MCF 10A (cell line): ENCODE measurements at places on chromosomes 2 and 18. TPM values are rescaled to one million over a fixed set of nuclear protein-coding genes. Genes with fewer than 3 reads are reported as not detected.

DNA sequence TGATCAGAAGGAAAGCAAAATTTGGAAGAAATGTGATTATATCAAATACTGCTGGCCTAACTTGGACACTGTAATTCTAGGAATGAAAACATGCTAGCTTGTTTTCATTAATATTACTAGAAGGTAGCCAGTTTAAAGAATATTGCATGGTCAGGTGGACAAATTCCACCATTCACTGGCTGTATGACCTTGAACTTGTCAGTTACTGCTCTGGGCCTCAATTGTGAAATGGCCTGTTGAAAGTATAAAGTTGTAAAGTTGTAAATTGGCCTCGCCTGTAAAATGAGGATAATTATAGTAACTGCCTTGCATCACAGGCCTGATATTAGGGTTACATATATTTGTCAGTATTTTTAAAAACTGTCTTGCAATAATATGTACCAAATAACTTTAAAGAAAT lies 398.4 kb upstream of the CHST9 start:
- no peaks in the 10 kb centered on the region for H3K27me3 ChIP-seq
- no peaks in the 10 kb centered on the region for H3K36me3 ChIP-seq
- H3K27ac ChIP-seq: no peak overlapping the region
- no peak for DNase-seq

DNA sequence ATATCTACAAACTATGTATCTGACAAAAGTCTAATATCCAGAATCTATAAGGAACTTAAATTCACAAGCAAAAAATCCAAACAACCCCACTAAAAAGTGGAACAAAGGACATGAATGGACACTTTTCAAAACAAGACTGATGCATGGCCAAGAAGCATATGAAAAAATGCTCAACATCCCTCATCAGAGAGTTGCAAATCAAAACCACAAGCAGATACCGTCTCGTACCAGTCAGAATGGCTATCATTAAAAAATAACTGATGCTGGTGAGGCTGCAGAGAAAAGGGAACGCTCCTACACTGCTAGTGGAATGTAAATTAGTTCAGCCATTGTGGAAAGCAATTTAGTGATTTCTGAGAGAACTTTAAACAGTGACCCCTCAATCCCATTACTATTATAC lies 56.5 kb downstream of the CCBE1 start:
- no peaks in the 10 kb centered on the region for H3K36me3 ChIP-seq
- DNase-seq: no peak
- no peaks in the 10 kb centered on the region for H3K27me3 ChIP-seq
- H3K4me1 ChIP-seq: no peaks in the 10 kb centered on the region
- H3K4me3 ChIP-seq: no peak overlapping the region
- no peak overlapping the region for H3K27ac ChIP-seq

- H3K36me3 ChIP-seq: no peaks in the 10 kb centered on the region
- H3K27me3 ChIP-seq: peaks cover 61% of the 10 kb centered on the region
- no peak overlapping the region for H3K27ac ChIP-seq
- H3K4me1 ChIP-seq: peaks cover 5% of the 10 kb centered on the region
- H3K4me3 ChIP-seq: no peak overlapping the region
Observed at GRCh38 chr2:71606244-71606643, 152.9 kb downstream of the DYSF start.

DNA sequence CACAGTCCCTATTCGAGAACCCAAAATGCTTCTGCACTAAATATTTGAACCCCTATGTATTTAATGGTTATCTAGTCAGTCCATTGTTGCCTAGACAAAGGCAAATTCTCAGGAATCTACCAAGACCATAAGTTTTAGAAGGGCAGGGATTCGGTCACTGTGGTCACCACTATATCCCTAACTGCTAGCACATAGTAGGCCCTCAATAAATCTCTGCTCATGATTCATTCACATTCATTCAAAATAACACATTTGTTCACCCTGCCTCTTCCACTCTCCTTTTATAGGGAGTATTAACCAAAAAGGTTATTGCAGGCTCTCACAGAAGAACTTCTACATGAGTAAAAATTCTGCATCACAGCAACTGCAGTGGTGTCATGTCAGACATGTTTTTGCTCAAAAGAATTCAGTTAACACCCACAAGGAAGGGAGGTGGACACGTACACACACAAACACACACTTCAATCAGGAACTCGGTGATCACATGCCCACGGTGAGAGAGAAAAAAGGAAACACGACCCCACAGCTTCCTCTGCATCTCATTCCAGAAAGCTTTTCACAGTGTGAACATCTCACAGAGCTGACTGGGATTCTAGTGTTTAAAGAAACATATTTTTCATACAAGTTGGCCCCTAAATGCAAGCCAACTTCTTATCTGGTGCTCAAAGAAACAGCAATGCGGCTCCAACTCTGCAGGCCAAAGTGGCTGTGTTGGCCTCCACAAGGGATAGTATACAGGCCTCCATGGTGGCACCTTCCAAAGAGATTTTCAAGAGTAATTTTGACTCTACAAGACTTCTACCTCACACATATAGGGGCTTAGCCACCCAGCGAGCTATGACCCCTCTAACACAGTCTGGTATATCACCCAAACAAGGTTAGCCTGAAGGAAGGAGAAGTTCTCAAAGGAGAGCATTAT lies 98.0 kb downstream of the ANKRD44 start:
- no peak overlapping the region for H3K27ac ChIP-seq
- H3K4me1 ChIP-seq: no peaks in the 10 kb centered on the region
- no peak overlapping the region for H3K4me3 ChIP-seq
- no peak for DNase-seq
- H3K27me3 ChIP-seq: no peaks in the 10 kb centered on the region

- H3K36me3 ChIP-seq: no peaks in the 10 kb centered on the region
- no peaks in the 10 kb centered on the region for H3K27me3 ChIP-seq
- no peak overlapping the region for H3K27ac ChIP-seq
Observed at GRCh38 chr18:75438891-75439290, 11.4 kb upstream of the SMIM21 start.

Gene KCNG2
- not detected in 2 replicates for total RNA-seq

Gene STK39
- 13.8 and 14.6 TPM in 2 replicates for total RNA-seq

Gene CNDP1
- total RNA-seq: not detected in 2 replicates

Gene HOXD1
- not detected in 2 replicates for total RNA-seq
